ENCODE measurements at places on chromosomes 2 and 18.

GRCh38 chr2:34096562-34097171 is 497.6 kb upstream of the FAM98A start:
- peak; percentile 6 for DNase-seq

DNA sequence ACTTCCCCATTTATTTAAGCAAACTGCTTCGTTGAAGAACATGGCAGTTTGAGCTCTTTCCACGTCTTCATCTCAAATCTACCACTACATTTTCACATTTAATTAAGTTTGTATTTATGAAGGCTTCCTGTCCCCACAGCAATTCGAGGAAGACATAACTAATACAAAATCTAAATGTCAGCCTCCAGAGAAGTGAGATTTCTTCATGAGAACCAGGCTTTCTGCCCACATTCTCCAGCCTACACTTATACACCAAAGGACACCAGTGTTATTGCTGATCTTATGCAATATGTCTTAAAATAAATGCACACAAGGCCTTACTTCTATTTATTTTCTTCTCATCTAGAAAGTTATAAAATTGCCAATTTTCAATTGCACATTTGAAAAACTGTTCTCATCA is 1209.3 kb upstream of the FAM98A start:
- DNase-seq = no peak

DNA sequence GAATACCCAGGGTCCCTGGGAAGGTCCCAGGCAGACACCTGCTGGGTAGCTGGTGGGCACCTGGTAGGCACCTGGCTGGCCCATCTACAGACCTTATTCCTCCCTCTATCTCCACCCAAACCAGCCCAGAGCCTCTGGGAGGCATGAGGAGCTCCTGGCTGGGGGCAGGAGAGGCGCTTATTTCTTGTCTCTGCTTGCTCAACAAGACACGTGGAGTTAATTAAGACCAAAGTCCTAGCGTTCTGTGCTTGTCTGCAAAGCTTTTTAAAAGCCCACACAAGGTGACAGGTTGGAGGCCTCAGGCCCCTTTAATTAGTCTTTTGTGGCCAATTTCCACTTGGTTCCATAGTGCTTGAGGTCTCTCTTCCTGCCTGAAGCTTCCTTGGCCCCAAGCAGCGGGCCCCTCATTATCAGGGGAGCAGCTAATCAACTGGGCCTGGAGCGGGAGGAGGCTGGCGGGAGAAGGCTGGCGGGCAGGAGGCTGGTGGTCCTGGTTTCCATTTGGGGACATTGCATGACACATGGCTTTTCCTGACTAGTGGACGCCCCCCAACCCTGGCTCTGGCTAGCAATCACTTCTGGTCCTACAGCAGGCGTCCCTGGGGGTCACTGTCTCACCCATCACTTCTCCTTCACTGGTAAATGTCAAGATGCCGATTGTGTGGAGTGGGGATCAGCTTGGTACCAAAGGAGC is 65.4 kb upstream of the HDAC4 start:
- no peak for DNase-seq

DNA sequence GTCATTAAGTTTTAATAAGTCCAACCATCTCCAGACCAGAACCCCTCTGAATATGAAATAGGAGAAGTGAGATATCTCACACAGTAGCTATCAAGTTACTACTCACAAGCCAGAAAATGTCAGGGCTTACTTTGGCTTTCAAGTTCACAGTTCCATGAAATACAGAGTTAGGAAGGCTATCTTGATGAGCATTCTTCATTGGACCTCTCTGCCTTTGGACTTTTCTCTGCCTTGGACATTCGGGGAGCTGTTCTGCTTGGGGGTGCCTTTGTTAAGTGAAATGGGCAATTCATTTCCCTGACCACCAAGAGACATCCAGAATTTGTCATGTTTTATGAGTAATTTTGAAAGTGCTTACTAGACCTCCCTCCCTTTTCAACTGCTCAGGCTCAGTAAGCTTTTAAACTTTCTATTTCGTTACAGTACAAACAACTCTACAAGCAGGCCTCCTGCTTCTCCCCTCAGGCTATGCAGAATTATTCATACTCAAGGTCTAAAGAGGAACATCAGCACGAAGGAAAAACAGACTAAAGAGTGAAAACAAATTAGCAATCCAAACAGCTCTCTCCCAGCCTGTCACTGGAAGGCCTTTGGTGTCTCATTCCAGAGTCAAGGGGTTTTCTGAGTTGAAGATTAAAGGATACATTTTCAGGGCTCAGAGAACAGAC is 95.3 kb downstream of the MREG start:
- no peak for DNase-seq

- DNase-seq = no peak
These were observed 8.8 kb upstream of the ITGB6 start for GRCh38 chr2:160208655-160209515.

- no peak for DNase-seq
These were observed 7.6 kb upstream of the NAGK start for GRCh38 chr2:71060871-71061270.

GRCh38 chr2:150023044-150023443 is 435.5 kb upstream of the MMADHC start:
- DNase-seq = no peak

DNA sequence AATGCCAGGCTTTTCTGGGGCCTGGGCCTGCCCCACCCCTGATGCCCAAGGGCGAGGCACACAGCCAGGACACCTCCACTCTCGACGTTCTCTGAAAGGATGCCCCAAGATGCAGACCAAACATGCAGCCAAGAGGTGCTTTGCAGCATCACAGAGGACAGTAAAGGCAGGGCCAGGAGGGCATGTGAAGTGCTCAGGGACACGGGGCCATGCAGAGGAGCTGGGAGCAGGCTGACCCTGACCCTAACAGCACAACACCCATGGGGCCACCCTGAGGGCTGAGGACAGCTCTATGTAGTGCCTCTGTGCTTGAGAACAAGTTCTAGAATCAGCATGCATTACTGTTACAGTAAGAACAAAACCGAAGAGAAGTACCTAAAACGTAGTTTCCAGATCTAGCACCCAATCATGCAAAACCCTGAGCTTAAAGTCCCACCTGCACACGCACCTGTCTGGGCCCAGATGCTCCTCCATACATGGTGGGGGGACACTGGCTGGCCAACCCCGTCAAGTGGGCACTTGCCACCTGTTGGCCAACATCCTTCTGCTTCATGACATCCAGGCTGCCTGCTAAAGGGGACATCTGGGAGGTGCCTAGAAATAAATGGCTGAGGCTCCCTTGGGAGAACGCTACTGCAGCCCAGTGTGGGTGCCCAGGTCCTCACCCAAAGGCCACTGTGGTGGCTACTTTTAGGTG is 15.4 kb downstream of the HS6ST1 start:
- DNase-seq = no peak

GRCh38 chr2:12918138-12918834 is 201.6 kb downstream of the TRIB2 start:
- DNase-seq = no peak

GRCh38 chr2:130759906-130760753 is 4.8 kb downstream of the AMER3 start:
- no peak for DNase-seq

DNA sequence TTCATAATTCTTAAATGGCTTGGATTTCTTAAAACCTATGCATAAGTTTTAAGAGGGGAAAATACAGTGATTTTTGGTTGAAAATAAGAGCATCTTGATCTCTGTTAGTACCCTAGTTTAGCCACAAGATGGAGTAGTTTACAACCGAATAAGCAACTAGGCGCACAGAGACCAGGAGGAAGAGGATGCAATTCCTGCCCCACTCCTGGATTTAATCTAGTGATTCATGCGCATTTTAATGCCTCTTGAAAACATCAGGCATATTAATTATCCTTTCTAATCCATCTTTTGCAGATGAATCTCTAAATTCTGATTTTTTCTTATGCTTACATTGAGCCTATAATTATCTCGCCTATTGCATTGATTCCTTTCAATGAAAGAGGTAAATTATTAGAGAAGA is 76.7 kb downstream of the MRPS9 start:
- no peak for DNase-seq

DNA sequence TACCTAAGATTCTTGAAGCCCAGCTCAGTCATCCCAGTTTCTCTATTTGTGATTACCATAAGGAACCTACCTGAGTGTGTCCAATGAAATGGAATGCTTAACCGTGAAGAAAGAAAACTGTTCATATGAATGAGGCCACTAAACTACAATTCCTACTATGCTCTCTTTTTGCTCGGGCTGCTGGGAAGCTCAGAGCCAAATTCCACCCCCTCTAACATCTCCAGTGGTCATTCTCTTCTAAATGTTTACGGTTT is 8.3 kb downstream of the MYCN start:
- no peak for DNase-seq

DNA sequence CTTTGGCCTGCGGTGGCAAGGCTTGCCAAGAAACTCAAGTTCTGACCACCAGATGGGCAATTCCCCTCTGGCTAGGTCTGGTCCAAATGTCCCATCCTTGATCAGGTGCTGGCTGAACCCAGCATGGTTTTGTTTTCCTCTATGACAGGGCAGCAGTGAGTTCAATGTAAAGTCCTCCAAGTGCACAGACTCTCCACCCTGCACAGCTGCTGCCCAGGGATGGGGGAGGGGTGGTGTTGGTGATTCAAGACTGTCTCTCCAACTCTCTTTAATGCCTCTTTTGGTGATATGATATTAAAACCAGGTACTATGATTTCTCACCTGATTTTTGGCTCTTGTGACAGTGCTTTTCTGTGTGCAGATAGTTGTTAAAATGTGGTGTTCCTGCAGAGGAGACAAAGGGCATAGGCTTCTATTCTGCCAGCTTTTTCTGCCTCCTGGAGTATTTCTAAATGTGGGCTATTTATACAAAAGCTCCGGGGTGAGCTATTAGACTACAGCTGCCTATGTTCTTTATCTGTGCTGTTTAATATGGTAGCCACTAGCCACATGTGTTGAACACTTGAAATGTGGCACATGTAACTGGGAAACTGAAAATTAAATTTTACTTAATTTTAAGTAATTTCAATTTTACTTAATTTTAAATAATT is 64.0 kb upstream of the STK39 start:
- DNase-seq = no peak

GRCh38 chr18:34031810-34032209 is 192.9 kb downstream of the NOL4 start:
- no peak for DNase-seq

- DNase-seq = no peak
These were observed 21.1 kb upstream of the MALT1 start for GRCh38 chr18:58649966-58650816.

GRCh38 chr2:138948070-138948539 is 167.9 kb upstream of the NXPH2 start:
- no peak for DNase-seq

- DNase-seq = no peak
These were observed 356.2 kb downstream of the GPD2 start for GRCh38 chr2:156792242-156792840.

DNA sequence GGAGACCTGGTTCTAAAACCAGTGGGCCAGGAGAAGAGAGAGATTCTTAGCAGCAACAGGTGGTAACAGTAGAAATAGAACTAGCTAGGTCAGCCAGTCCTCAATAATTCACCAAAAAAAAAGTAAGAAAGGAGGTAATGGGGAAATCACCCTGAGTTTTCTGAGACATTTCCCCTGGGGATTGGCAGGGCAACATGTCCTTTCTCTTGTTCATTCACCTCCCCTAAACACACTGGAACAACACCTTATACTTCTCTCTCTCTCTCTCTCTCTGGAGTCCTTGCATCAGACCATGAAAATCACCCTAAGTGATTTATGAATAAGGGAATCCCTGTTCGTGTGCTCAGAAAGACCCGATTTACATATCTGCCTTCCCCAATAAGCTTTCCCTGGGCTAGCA is 64.8 kb downstream of the COX7A2L start:
- DNase-seq = no peak

- peak; percentile 73 for DNase-seq
These were observed at the start of gene PLEKHB2 for GRCh38 chr2:131105156-131105949. TSS of gene PLEKHB2 (plus strand) at chr2:131105336. CDS start at chr2:131120942, 15,606 bp downstream.

GRCh38 chr2:130767408-130767775 is 12.1 kb downstream of the AMER3 start:
- DNase-seq = no peak

DNA sequence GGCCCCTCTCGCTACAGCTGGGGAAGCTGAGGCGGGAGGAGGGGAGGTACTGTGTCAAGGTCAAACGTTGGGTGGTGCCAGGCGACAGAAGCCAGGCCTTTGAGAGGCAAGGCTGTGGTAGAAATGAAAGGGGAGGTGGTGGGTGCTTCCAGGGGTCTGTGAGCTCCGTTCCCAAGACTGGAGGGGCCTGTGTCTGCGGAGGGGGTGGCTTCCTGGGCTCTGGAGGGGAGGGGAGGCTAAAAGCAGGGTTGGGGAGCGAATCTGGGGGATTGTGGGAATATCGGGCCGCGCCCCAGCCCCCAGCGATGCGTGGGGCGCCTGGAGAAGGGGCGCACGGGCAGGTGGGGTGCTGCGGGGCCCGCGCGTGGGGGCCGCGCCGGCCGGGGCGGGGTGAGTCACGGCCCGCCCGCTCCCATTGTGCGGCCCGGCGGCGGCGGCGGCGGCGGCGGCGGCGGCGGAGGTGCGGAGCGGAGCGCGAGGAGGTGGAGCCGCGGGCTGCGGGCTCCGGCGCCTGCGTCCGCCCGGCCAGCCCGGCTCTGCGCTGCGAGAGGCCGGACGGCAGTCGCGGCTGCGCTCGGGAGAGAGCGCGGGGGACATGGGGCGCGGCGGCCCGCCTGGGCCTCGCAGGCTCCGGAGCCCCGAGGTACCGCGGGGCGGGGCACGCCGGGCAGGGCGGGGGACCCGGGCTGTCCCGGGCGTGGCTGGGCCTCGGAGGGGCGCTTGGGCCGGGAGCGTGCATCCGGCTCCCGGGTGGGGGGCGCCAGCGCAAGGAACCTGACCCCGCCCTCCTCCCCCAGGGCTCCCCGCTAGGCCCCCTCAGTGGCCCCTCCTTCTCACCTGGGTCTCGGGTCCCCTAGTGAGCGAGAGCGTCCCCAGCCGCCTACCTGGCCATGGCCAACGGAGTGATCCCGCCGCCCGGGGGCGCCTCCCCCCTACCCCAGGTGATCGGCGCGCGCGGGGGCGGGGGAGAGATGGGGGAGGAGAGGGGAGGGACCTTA is at the start of gene SLC4A3:
SLC4A3 (plus strand) TSS at position 528 of the 998 bp plus-strand sequence; CDS start at position 891, 363 bp downstream.
- no peak for DNase-seq

GRCh38 chr18:32468147-32468845 is 2.4 kb downstream of the GAREM1 start:
- DNase-seq = no peak

- DNase-seq = no peak
These were observed 44.3 kb upstream of the TMEM87B start for GRCh38 chr2:112010751-112011150.

DNA sequence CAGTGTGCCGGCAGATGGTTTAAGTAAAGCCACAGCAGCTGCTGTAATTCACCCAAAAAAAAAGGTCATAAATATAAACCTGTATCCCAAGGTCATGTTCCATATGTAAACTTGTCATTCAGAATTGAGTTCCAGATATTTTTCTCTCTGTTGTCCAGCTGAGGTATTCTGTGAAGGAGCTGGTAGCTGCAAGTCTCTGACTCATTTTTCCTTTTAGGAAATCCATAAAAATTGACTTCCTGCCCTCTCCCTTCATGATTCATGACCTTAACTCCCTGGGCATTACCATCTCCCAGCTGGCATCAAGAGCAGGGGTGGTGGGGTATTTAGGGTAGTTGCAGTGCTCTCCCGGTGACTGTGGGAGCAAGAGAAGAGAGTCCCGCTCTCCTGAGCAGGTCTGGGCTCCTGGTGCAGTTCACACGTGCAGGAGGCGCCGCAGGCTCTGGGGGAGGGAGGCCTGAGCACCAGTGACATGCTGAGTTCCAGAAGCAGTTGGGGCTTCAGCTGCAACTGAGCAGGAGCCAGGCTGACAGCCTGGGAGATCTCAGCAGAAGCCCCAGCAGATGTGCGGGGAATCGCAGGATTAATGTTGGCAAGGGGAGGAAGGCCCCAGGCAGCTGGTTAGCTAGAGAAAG is 192.6 kb downstream of the MGAT5 start:
- DNase-seq = no peak

All from activated CD8-positive, alpha-beta memory T cell treated with anti-CD3 and anti-CD28 coated beads for 1 hour (primary cell).